ENCODE measurements at places on chromosomes 4 and X. TPM values are rescaled to one million over a fixed set of nuclear protein-coding genes. Genes with fewer than 3 reads are reported as not detected.

Gene GPRIN3
- 19.3 TPM for total RNA-seq

Gene DTHD1
- 7.6 TPM for total RNA-seq

Gene PRICKLE3
- total RNA-seq: 16.6 TPM

Gene NAP1L5
- total RNA-seq: 3.0 TPM

Gene COL25A1
- total RNA-seq: 0.34 TPM

GRCh38 chr4:41427306-41427882, 110.6 kb upstream of the LIMCH1 start:
- H3K27me3 ChIP-seq: no peaks in the 10 kb centered on the region
- peaks cover 75% of the 10 kb centered on the region for H3K4me1 ChIP-seq
- H3K4me3 ChIP-seq: no peak overlapping the region
- H3K27ac ChIP-seq: peak overlapping the region; percentile 72
- DNase-seq: no peak
- H3K36me3 ChIP-seq: no peaks in the 10 kb centered on the region

DNA sequence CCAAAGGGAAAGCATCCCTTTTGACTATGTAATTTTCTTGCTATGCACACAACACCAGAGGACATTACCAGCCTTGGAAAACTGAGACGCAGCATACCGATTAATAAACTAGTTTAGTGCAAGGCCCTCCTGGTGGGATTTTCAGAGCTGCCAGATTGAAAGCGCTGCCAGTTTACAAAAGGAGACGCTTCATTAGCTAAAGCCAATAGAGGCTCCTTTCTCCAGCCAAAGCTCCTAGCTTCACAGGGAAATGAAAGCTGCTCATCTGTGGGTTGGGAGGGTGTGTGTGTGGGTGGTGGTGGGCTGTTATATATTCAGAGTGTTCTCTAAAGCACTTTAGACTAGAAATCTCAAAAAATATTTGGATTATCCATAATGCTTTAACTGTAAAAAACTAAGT, 32.4 kb downstream of the SPANXN4 start:
- no peaks in the 10 kb centered on the region for H3K27me3 ChIP-seq
- no peaks in the 10 kb centered on the region for H3K4me1 ChIP-seq
- no peak overlapping the region for H3K27ac ChIP-seq
- no peak for DNase-seq
- no peak overlapping the region for H3K4me3 ChIP-seq

- no peak for DNase-seq
- no peaks in the 10 kb centered on the region for H3K36me3 ChIP-seq
- H3K27me3 ChIP-seq: no peaks in the 10 kb centered on the region
- H3K4me3 ChIP-seq: no peak overlapping the region
These were observed 95.1 kb upstream of the LIMCH1 start for GRCh38 chr4:41442810-41443209.

DNA sequence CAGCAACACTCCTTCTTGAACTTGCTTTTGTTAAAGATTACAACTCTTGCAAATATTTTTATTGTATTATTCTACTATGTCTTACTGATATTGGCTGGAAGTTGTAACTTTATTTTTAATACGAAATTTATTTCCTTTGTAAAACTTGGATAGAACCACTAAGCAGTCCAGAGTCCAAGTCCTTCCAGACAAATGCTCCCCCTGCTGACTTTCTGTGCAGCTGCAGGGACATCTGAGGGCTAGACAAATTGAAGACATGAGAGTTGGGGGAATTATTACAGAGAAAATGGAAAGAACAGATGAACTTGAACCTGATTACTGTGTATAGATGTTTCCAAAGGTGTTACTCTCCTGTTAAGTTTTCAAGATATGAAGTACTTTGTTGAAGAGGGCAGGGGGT, 238.8 kb downstream of the GRIA3 start:
- H3K4me1 ChIP-seq: no peaks in the 10 kb centered on the region
- H3K36me3 ChIP-seq: no peaks in the 10 kb centered on the region
- H3K27me3 ChIP-seq: no peaks in the 10 kb centered on the region
- H3K4me3 ChIP-seq: no peak overlapping the region
- no peak for DNase-seq
- no peak overlapping the region for H3K27ac ChIP-seq

DNA sequence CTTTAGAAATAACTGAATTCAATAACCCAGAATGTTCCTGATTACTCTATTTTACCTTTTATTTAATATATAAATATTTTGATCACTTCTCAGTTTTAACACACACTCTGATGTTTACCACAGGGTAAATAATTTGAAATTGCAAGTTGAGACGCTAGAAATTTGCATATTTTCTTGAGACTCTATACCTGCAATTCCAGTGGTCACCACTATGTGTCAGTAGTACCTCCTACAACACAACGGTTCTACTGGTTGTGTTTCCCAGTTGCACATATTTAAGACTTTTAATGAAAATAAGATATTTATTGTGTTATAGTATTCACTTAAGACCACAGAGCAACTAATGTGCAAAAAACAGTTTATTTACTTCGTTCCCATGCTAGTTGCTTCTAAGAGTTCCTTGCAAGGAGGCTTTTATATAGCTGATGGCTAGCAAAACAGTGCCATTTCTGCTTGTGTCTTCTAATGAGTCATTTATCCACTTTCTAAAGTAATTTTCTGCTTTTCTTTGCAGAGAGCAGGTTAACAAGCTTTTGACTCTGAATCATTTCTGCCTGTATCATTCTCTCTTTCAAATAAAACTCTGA, 98.9 kb upstream of the PDLIM3 start:
- peaks cover 5% of the 10 kb centered on the region for H3K4me1 ChIP-seq
- no peak for DNase-seq
- H3K4me3 ChIP-seq: no peak overlapping the region
- H3K36me3 ChIP-seq: no peaks in the 10 kb centered on the region

- no peaks in the 10 kb centered on the region for H3K4me1 ChIP-seq
- no peak for DNase-seq
- no peak overlapping the region for H3K4me3 ChIP-seq
- peaks cover 38% of the 10 kb centered on the region for H3K36me3 ChIP-seq
These were observed 21.7 kb downstream of the TMEM184C start for GRCh38 chr4:147638942-147639341.

GRCh38 chr4:95095348-95095974, 337.7 kb downstream of the BMPR1B start:
- no peaks in the 10 kb centered on the region for H3K36me3 ChIP-seq
- no peaks in the 10 kb centered on the region for H3K27me3 ChIP-seq
- no peak overlapping the region for H3K4me3 ChIP-seq
- DNase-seq: no peak
- H3K27ac ChIP-seq: no peak overlapping the region

GRCh38 chr4:142645475-142646108, 200.5 kb downstream of the INPP4B start:
- H3K4me1 ChIP-seq: peaks cover 7% of the 10 kb centered on the region
- no peaks in the 10 kb centered on the region for H3K36me3 ChIP-seq
- no peak overlapping the region for H3K27ac ChIP-seq

- H3K4me3 ChIP-seq: no peak overlapping the region
- H3K27me3 ChIP-seq: no peaks in the 10 kb centered on the region
- H3K27ac ChIP-seq: no peak overlapping the region
- H3K36me3 ChIP-seq: no peaks in the 10 kb centered on the region
These were observed 18.0 kb downstream of the FAM9A start for GRCh38 chrX:8783097-8783713.

DNA sequence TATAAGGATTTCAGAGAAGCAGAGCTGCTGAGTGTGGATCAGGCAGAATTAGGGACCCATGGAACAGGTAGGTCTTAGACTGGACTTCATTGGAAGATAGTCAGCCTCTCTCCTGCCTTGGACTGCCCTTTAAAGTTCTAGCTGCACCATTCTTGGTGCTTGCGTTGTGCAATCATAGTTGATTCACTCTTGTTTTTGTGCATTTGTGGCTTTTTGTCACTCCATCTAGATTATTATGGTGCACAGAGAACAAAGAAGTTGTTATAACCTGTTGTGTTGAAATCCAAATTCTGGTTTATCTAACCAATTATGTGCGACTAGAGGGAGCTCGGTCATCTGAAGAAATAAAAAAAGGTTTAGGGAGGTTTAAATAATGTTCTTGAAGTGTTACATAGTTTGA, 59.3 kb downstream of the JADE1 start:
- no peak overlapping the region for H3K27ac ChIP-seq
- H3K4me3 ChIP-seq: no peak overlapping the region
- no peaks in the 10 kb centered on the region for H3K4me1 ChIP-seq
- no peaks in the 10 kb centered on the region for H3K27me3 ChIP-seq

DNA sequence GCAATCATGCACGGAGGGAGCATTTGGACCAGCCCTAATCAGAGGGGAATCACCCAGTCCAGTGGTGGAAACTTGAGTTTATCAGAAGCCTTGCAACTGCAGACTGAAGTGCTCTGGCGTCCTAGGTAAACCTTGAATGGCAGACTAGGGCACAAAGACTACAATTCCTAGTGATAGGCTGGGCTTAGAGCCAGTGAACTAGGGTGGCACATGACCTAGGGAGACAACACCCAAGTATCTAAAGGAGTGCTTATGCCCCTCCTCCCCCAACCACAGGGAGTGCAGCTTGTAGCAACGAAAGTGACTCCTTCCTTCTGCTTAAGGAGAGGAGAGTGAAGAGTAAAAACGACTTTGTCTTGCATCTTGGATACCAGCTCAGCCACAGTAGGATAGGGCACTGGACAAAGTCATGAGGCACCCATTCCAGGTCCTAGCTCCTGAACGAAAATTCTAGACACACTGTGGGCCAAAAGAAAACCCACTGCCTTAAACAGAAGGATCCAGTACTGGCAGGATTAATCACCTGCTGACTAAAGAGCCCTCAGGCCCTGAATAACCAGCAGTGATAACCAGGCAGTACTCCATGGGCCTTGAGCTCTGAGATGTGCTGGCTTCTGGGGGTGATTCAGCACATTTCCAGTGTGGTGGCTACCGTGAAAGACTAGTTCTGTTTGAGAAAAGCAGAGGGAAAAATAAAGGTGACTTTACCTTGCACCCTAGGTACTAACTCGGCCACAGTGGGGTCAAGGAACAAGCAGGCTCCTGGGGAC, 58.7 kb upstream of the STARD8 start:
- H3K4me3 ChIP-seq: no peak overlapping the region
- H3K27ac ChIP-seq: no peak overlapping the region
- no peaks in the 10 kb centered on the region for H3K27me3 ChIP-seq
- no peaks in the 10 kb centered on the region for H3K36me3 ChIP-seq

DNA sequence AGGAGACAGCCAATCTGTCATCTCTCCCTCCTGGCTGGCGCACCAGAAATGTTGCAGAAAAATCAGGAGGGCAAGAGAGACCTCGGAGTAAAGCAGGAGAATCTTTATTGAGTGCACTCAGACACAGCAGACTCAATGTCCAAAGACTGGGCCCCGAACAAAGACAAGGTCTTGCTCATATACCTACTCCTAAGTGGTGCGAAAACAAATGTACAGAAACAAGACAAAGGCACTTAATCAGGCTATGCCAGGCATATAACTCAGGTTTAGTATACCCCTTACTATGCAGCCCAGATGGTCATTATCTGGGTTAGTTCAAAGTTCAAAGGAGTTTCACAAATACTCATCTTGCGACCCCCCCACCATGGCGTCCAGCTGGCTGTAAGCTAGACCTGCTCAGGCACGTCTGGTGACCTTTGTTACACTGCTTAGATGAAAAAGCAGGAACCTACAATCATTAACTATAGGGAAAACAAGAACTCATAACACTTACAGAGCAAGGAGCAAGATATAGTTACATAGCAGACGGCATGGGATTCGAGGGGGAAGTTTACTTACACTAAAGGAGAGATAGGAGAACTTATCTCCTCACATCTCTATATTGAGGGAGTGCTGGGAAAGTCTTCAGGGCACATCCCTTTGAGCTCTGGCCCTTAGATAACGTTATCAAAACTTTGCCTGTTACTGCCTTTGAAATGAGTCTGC, 27.5 kb downstream of the SULT1E1 start:
- no peak for DNase-seq
- no peaks in the 10 kb centered on the region for H3K27me3 ChIP-seq
- no peak overlapping the region for H3K27ac ChIP-seq
- no peaks in the 10 kb centered on the region for H3K4me1 ChIP-seq
- H3K4me3 ChIP-seq: no peak overlapping the region

- H3K36me3 ChIP-seq: no peaks in the 10 kb centered on the region
- no peak for DNase-seq
- no peaks in the 10 kb centered on the region for H3K27me3 ChIP-seq
- H3K4me1 ChIP-seq: no peaks in the 10 kb centered on the region
These were observed 300.3 kb downstream of the CAMK2D start for GRCh38 chr4:113461281-113461680.

- no peaks in the 10 kb centered on the region for H3K4me1 ChIP-seq
- H3K27ac ChIP-seq: no peak overlapping the region
- H3K27me3 ChIP-seq: no peaks in the 10 kb centered on the region
These were observed 24.3 kb upstream of the IL2 start for GRCh38 chr4:122480655-122481487.

DNA sequence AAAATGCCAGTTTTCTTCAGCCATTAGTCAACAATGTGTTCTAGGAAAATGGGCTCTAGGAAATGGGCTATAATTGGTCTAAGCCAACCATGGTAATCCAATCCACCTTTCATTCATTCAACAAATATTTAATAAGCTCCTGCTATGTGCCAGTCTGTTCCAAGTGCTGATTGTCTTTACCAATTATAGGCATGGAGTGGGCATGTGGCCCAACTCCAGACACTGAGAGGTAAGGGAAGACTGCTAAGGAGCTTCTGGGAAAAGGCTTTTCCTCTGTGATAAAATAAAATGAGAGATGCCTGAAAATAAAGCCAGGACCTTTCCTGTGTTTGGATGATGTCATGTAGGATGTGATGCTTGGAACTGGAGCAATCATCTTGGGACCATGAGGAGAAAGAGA, 43.3 kb downstream of the HOPX start:
- H3K4me3 ChIP-seq: no peak overlapping the region
- no peaks in the 10 kb centered on the region for H3K36me3 ChIP-seq
- no peak for DNase-seq
- H3K27ac ChIP-seq: no peak overlapping the region

GRCh38 chrX:74195605-74196004, 108.4 kb upstream of the ZCCHC13 start:
- H3K27ac ChIP-seq: no peak overlapping the region
- no peaks in the 10 kb centered on the region for H3K36me3 ChIP-seq
- no peak for DNase-seq

DNA sequence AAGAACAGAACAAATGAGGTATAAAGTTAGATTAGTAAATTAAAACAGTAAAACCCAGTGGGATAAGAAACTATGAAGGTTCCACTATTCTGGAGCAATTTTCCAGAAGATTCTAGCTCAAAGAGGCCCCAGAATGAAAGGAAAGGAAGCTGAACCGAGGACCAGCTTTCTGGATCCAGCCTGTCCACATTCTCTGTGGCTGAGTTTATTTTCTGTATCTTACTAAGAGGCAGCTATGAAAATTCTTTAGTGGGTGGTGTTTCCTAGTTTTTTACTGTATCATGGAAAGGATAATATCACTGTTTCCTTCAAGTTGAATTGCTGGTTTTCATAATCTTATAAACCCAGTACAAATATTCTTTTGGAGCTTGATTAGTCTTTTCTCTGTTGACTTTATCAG, 11.8 kb downstream of the DAPP1 start:
- no peaks in the 10 kb centered on the region for H3K4me1 ChIP-seq
- no peaks in the 10 kb centered on the region for H3K36me3 ChIP-seq
- no peak for DNase-seq
- no peak overlapping the region for H3K27ac ChIP-seq
- no peak overlapping the region for H3K4me3 ChIP-seq

Data from upper lobe of left lung (tissue), 6 donors.